ENCODE measurements at places on chromosomes 7 and 10. TPM values are rescaled to one million over a fixed set of nuclear protein-coding genes. Genes with fewer than 3 reads are reported as not detected.

The RGS10 gene
- total RNA-seq = 32.4 TPM

The NUDT13 gene
- not detected for total RNA-seq

The PNLIPRP3 gene
- total RNA-seq = not detected

The GPR15LG gene
- not detected for total RNA-seq

The EPO gene
- not detected for total RNA-seq

- no peak for DNase-seq
Observed at GRCh38 chr10:24953675-24954074, 1.3 kb upstream of the PRTFDC1 start.

GRCh38 chr10:121243609-121244241 lies 354.5 kb downstream of the FGFR2 start:
- peak; percentile 59 for DNase-seq

GRCh38 chr10:127115100-127115499 lies 81.3 kb downstream of the INSYN2A start:
- DNase-seq = no peak

GRCh38 chr10:26381986-26382385 lies 56.2 kb upstream of the APBB1IP start:
- no peak for DNase-seq

- no peak for DNase-seq
Observed at GRCh38 chr10:86234107-86234506, 132.5 kb downstream of the GRID1 start.

- no peak for DNase-seq
Observed at GRCh38 chr7:13751766-13752165, 237.7 kb downstream of the ETV1 start.

GRCh38 chr7:37732253-37732652 lies 48.7 kb downstream of the GPR141 start:
- DNase-seq = peak; percentile 5

DNA sequence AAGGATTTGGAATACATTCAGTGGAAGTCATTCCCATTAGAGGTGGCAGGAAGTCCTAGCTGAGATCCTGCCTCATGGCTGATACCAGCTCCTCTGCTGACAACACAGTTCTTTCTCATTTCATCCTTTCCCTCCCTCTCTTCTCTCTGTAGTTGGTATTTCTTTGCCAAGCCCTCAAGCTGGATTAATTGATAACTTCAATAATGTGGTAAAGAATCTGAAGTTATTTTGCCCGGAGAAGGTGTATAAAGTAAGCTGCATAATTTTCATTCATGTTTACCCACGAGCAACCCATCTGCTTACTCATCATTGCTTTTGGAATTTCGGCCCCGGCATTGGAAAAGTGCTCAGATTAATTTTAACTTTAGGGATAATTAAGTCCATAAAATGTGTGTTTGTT lies 85.2 kb upstream of the PLPP4 start:
- DNase-seq = no peak

DNA sequence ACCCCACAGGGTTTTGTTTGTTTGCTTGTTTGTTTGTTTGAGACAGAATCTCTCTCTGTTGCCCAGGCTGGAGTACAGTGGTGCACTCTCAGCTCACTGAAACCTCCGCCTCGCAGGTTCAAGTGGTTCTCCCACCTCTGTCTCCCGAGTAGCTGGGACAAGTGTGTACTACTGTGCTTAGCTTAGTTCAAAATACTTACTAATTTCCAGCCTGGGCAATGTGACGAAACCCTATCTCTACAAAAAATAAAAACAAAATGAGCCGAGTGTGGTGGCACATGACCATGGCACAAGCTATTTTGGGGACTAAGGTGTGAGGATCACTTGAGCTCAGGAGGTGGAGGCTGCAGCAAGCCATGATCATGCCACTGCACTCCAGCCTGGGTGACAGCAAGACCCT lies 15.2 kb upstream of the PRPF18 start:
- no peak for DNase-seq
